Neural crest cell (in vitro differentiated cells): ENCODE measurements at places on chromosomes 1 and 21. TPM values are rescaled to one million over a fixed set of nuclear protein-coding genes. Genes with fewer than 3 reads are reported as not detected.
A peak's percentile ranks its signal among the peaks of the same experiment; 100 is the strongest.

DNA sequence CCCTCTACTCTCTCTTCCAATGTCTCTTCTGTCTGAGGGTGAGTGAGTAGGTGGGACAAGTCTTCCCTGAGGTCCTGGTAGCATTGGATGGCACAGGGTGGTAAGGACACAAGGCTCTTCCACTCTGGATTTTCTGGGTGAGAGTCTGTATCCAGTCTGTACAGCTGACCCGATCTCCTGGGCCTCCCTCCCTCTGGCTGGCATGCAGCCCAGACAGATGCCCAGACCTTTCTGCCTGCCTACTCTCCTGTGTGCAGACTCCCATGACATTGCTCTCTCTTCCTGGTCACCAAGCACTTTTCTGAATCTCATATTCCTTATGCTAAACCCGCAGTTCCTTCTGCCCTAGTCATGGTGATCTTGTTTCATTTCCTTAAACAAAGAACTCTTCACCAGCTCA lies 100.3 kb downstream of the GRIK3 start:
- DNase-seq: no peak

GRCh38 chr1:95232646-95233318 lies 1.2 kb upstream of the RWDD3 start:
- DNase-seq: no peak

GRCh38 chr1:7781923-7782495 lies 2.1 kb upstream of the PER3 start:
- no peak for DNase-seq

DNA sequence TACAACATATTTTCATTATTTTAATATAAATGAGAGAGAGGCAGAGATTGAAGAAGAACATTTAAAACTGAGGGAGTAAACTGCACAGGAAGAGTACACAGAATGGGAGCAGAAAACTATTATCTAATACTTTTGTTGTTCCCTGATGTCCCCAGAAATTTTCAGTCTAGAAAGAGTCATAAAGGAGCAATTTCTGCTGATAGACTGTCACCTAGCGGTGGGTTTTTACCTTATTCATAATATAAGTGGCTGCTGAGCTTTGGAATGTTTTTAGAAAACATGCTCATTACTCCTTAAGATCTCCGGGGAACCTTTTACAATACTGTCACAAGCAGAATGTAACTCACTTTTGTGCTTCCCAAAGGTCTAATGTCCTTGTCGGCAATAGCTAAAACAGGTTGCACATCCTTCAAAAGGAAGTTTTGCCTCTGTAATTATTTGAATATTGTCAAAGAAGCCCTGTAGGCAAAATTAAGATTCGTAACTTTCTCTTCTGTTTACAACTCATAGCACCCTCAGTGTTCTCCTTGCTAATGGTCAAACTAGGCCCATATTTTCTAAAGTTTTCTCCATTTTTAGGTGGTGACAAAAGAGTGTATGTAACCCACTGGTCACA lies 4.9 kb upstream of the NPL start:
- no peak for DNase-seq

GRCh38 chr1:116717318-116717717 lies 36.9 kb upstream of the CD2 start:
- DNase-seq: no peak

DNA sequence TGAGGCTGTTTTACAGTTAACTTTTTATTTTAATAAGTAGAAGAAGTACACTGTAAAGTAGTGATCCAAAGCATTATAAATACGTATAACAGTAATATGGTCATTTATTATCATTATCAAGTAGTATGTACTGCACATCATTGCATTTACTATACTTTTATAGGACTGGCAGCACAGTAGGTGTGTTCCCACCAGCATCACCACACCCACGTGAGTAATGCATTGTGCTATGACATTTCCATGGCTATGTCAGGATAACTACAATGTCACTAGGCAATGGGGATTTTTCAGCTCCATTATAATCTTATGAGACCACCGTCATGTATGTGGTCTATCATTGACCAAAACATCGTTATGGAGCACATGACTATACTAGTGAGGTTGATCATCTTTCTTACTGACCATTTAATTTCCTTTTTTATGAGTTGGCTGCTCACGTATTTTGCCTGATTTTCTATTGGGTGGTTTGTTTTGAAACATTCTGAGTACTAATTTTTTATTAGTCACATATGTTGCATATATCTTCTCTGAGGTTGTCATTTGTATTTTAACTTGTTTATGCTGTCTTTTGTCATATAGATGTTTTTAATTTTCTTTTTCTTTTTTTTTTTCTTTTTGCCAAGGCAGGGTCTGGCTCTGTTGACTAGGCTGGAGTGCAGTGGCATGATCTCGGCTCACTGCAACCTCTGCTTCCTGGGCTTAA lies 25.3 kb upstream of the SHCBP1L start:
- DNase-seq: no peak

- DNase-seq: no peak
Observed at GRCh38 chr1:101200513-101200912, 36.3 kb upstream of the S1PR1 start.

GRCh38 chr1:92961896-92962752 lies 862 bp upstream of the DIPK1A start:
- DNase-seq: no peak

- DNase-seq: no peak
Observed at GRCh38 chr1:173295391-173295790, 88.3 kb upstream of the TNFSF4 start.

- peak; percentile 32 for DNase-seq
Observed at GRCh38 chr1:67685558-67686266, 711 bp downstream of the GADD45A start.

GRCh38 chr1:67945733-67946374 lies 104.6 kb downstream of the DIRAS3 start:
- DNase-seq: peak; percentile 7

GRCh38 chr1:101389547-101389929 lies 152.7 kb downstream of the S1PR1 start:
- DNase-seq: no peak

DNA sequence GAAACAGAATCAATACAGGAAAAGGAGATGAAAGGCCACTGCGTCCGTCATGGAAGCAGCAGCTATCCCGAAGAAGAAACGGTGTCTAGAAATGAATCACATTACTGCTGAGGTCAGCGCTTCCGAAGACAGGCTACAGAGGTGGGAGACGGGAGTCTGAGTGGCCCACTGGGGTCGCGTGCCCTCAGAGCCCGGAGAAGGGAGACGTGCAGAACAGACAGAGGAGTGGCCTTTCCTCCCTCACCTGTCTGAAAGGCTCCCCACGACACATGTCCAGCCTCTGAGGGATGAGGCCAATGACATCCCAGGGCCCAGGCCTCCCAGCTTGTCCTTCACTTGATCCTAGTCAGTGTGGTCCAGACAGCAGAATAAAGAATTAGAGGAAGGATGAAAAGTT lies 35.9 kb downstream of the VPS26C start:
- DNase-seq: no peak

DNA sequence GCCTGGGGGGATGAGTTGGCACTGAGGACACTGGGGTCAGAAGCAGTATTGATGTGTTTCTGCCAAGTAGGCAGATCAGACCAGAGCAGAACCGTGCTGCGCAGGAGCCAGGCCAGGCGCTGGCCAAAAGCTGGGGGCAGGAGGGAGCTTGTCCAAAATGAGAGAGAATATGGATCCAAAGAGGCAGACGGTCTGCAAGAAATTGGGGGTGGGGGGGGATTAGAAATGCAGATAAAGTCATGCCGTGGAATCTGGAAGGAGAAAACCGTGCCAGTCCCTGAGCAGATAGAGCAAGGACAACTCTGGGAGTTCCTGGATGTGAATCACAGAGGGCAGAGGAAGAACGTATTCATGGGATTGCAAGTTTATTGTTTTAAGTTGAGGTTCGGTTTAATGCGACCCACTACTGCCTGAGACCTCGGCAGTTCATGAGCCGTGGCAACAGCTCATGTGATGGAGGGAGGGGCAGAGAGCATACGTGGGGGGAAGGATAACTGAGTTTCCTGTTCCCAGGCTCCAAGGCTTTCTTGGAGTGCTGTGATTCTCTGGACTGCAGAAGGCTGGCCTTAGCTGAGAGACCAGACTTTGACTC lies 224.0 kb downstream of the FGGY start:
- no peak for DNase-seq

- DNase-seq: no peak
Observed at GRCh38 chr1:66415866-66416265, 118.1 kb upstream of the SGIP1 start.

DNA sequence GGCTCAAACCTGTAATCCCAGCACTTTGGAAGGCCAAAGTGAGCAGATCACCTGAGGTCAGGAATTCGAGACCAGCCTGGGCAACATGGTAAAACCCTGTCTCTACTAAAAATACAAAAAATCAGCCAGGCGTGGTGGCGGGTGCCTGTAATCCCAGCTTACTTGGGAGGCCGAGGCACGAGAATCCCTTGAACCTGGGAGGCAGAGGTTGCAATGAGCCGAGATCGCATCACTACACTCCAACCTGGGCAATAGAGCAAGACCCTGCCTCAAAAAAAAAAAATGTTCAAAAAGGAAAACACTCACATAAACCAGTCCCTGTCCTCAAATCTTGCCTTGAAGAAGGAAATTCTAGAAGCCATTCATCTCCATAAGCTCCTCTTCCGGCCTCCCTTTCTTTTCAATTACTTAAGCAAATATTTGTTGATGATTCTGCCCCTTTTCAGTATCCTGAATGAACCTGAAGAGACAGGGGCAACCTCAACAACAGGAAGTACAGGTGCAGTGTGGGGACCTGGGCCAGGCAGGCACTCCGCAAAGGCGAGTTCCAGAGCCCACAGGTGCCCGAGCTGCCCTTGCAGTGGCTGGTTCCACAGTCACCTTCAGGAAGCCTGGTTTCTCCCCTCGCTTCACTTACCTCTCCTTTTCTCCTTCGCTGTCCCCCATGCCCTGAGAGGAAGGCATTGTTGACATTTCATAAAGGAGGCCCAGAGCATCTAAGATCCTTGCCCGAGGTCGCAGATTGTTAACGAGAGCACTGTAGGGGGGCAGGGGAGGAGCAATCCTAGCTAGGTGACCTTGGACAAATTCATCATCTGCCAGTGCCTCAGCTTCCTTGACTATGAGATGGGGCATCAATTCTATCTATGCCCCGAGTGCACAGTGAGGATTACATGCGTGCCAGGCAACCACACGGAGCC lies 8.9 kb upstream of the LEFTY1 start:
- DNase-seq: no peak

DNA sequence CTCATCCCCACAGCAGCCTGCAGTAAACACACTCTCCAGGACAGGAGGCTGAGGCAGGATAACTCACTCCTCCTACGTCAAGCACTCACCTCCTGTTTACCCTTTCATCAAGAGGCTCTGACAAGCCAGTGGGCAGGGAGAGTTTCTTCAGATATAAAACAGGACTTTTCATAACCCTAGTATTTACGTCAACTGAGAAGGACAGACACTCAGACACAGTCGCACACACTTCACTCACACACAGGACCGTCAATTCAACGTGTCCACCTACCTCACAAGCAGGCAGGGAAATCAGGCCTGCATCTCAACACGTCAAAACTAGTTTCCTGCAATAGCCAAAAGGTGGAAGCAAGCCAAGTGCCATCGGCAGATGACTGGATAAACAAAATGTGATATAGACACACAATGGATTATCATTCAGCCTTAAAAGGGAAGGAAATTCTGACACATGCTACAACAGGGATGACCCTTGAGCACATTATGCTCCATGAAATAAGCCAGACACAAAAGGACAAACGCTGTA lies 48.6 kb downstream of the ITPKB start:
- DNase-seq: no peak

DNA sequence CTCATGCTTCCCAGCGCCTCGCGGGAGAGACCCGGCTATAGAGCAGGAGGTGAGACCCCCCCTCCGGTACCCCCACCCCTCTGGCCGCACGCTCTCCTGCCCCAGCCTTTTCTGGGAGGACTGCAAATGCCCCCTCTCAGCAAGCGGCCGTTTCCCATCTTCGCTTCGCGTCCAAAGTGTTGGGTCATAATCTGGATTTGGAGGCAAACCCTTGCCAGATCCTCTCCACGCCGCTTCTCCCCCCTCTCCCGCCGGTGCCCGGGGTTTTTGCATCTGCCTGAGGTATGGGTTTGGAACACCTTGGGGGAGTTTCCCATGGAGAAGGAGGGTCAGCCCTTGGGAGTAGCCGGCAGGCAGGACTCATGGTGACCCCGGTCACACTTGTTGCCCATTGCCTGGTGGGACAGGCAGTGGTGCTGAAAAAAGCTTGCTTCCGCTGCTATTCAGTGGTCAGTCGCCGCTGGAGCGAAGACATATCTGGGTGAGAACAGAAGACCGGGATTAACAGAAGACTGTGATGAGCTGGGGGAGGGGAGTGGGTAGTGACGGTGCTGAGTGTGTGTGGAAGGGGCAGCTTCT lies 935 bp downstream of the KCNK2 start:
- peak; percentile 25 for DNase-seq

Gene WNT2B
- total RNA-seq: 1.3 and 1.5 TPM in 2 replicates

Gene MAEL
- total RNA-seq: 0.20 and 0.21 TPM in 2 replicates

Gene LENEP
- 1.9 and 2.5 TPM in 2 replicates for total RNA-seq

Gene POLR3GL
- 14.6 and 15.5 TPM in 2 replicates for total RNA-seq

Gene FCRL5
- not detected in 2 replicates for total RNA-seq

Gene GABPA
- total RNA-seq: 22.8 and 23.3 TPM in 2 replicates

Gene RGS4
- total RNA-seq: 0.75 and 0.84 TPM in 2 replicates

Gene OR6K6
- not detected in 2 replicates for total RNA-seq
